SJSA1 (cell line): ENCODE measurements at places on chromosomes 3 and 15. TPM values are rescaled to one million over a fixed set of nuclear protein-coding genes. Genes with fewer than 3 reads are reported as not detected.

- no peak overlapping the region for H3K27ac ChIP-seq
- no peaks in the 10 kb centered on the region for H3K36me3 ChIP-seq
- no peaks in the 10 kb centered on the region for H3K27me3 ChIP-seq
- H3K4me1 ChIP-seq: peaks cover 30% of the 10 kb centered on the region
Measured at GRCh38 chr15:40314723-40315276, 7.1 kb upstream of the PLCB2 start.

- H3K36me3 ChIP-seq: no peaks in the 10 kb centered on the region
- no peak overlapping the region for H3K27ac ChIP-seq
- no peak overlapping the region for H3K4me3 ChIP-seq
- no peak for DNase-seq
- H3K4me1 ChIP-seq: no peaks in the 10 kb centered on the region
- H3K27me3 ChIP-seq: no peaks in the 10 kb centered on the region
Measured at GRCh38 chr3:129358177-129358771, 70.2 kb downstream of the EFCAB12 start.

DNA sequence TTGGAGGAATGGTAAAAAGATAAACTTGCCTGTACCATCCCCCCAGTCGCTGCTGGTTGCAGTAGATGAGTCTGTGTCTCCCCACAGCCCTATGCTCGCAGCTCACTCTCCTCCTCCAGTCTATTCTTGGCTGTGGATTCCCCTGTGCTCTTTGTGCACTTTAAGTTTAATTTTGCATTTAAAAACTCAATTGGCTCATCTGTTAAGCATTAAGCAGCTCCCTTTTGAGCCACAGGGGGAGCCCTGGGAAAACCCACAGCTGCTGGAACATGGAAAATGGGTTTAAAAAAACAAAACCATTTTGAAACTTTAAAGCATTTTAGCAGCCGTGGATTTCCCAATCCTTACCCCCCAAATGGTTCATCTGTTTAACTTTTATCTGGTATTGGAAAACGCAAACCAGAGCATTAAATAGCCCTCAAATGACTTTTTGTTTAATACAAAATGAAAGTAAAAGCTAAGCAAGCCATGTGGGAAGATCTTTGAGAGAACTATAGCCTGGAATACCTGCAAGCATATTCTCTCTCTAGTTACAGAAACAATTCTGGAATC is 536.9 kb downstream of the ZIC1 start:
- H3K27me3 ChIP-seq: no peaks in the 10 kb centered on the region
- H3K4me3 ChIP-seq: peak overlapping the region; percentile 23
- no peaks in the 10 kb centered on the region for H3K36me3 ChIP-seq
- peaks cover 45% of the 10 kb centered on the region for H3K4me1 ChIP-seq
- peak; percentile 83 for DNase-seq

- H3K4me1 ChIP-seq: peaks cover 11% of the 10 kb centered on the region
- peak; percentile 60 for DNase-seq
- H3K4me3 ChIP-seq: peak overlapping the region; percentile 5; the same call in 1 of the 2 replicates
- no peaks in the 10 kb centered on the region for H3K27me3 ChIP-seq
Measured at GRCh38 chr15:58369261-58369701, 62.5 kb upstream of the LIPC start.

GRCh38 chr3:14505803-14506500 is 34.2 kb downstream of the GRIP2 start:
- no peak for DNase-seq
- H3K27ac ChIP-seq: no peak overlapping the region
- H3K4me3 ChIP-seq: no peak overlapping the region
- H3K36me3 ChIP-seq: no peaks in the 10 kb centered on the region
- peaks cover 6% of the 10 kb centered on the region for H3K4me1 ChIP-seq
- no peaks in the 10 kb centered on the region for H3K27me3 ChIP-seq

DNA sequence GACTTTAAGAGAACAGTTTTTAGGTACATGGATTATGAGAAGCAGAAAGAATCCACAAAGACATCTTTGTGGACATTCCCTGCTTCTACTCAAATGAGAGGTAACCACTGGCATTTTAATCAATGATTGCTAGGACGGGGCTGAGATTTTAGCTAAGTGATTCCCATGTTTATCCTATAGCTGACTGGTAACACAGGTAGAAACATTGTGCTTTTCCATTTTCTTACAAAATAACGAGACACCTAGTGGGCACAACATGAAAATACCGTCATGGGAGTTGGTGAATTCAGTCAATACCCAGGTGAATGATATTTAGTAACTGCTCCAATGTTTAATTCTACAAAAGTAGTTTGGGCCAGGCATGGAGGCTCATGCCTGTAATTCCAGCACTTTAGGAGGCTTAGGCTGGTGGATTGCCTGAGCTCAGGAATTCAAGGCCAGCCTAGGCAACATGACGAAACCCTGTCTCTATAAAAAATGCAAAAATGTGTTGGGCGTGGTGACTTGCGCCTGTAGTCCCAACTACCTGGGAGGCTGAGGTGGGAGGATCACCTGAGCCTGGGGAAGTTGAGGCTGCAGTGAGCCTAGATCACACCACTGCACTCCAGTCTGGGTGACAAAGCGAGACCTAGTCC is 37.2 kb upstream of the DENND4A start:
- no peak overlapping the region for H3K4me3 ChIP-seq
- H3K4me1 ChIP-seq: peaks cover 10% of the 10 kb centered on the region
- DNase-seq: no peak

DNA sequence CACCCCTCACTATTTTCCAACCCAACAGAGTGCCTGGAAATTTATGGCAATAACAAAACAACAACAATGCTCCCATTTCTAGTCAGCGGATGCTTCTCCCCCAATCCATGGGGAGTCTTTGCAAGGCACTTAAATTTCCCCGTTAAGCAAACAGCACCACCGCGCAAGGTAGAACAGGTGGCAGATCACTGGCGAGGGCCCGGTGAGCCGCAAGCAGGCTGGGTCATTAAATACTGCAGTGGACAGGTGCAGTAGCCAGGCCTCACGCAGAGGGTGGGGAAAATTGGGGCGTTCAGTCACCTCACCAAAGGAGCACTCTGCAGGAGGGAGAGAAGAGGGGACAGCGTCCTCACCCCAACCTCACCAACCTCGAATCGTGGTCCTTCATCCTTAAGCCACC is 147.5 kb downstream of the NTRK3 start:
- no peak overlapping the region for H3K27ac ChIP-seq
- H3K4me3 ChIP-seq: no peak overlapping the region
- no peaks in the 10 kb centered on the region for H3K27me3 ChIP-seq
- DNase-seq: no peak
- H3K36me3 ChIP-seq: no peaks in the 10 kb centered on the region

GRCh38 chr3:152155246-152156020 is 113.3 kb upstream of the MBNL1 start:
- H3K4me1 ChIP-seq: peaks cover 12% of the 10 kb centered on the region
- DNase-seq: no peak
- no peak overlapping the region for H3K27ac ChIP-seq
- no peaks in the 10 kb centered on the region for H3K27me3 ChIP-seq

DNA sequence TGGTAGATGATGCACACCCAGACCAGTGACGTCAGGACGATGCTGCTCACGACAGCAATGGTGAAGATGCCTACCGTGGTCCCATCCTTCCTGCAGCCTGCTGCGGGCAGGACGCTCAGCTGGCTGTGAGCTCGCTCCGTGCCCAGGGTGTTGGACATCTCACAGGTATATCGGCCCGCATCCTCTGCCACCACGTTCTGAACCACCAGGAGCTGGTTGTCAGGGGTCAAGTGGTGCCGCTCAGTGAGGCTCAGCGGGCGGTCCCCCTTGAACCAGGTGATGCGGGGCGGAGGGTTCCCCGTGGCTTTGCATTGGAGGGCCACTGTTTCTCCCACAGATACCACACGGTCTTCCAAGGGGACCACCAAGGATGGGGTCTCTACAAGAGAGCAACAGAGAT is 117.8 kb downstream of the LRIG1 start:
- no peak overlapping the region for H3K27ac ChIP-seq
- H3K4me1 ChIP-seq: peaks cover 11% of the 10 kb centered on the region
- DNase-seq: no peak
- H3K36me3 ChIP-seq: peaks cover 55% of the 10 kb centered on the region
- H3K27me3 ChIP-seq: no peaks in the 10 kb centered on the region

DNA sequence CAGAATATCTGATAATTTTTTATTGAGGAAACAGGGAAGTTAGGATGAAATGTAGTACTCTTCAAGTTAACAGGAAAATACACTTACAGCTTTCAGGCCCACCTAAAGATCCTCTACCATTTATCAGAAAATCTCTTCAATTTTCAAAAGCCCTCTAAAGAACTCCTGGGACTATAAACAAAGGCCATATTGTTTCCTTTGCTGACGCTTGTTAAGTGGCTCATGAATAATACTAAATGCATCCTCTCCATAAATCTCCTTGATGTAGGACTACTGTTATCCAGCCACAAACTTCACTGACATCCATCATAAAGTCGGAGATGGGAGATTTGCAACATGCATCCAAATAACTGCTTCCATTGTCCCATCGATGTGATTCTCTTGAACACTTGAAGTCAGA is 326.5 kb downstream of the ZIC1 start:
- no peaks in the 10 kb centered on the region for H3K27me3 ChIP-seq
- no peak for DNase-seq
- no peak overlapping the region for H3K27ac ChIP-seq
- H3K36me3 ChIP-seq: no peaks in the 10 kb centered on the region

CILP gene
- total RNA-seq: not detected in 2 replicates

HES1 gene
- 39.2 and 44.1 TPM in 2 replicates for total RNA-seq

THAP10 gene
- total RNA-seq: 3.9 and 10.7 TPM in 2 replicates

IQCH gene
- 0.31 and 4.5 TPM in 2 replicates for total RNA-seq

CHRNA3 gene
- total RNA-seq: not detected in 2 replicates

SH2D7 gene
- not detected in 2 replicates for total RNA-seq

COLQ gene
- 0.29 TPM in 1 of 2 replicates, not detected in the other for total RNA-seq

ROBO2 gene
- not detected in 2 replicates for total RNA-seq

CLDN16 gene
- total RNA-seq: 0.08 TPM in 1 of 2 replicates, not detected in the other
